ENCODE measurements at places on chromosomes 2 and 18.
A peak's percentile ranks its signal among the peaks of the same experiment; 100 is the strongest.

GRCh38 chr2:10355471-10356438 lies 53.1 kb downstream of the HPCAL1 start:
- no peak for DNase-seq

GRCh38 chr18:3520230-3521085 lies 70.5 kb downstream of the TGIF1 start:
- DNase-seq: no peak

DNA sequence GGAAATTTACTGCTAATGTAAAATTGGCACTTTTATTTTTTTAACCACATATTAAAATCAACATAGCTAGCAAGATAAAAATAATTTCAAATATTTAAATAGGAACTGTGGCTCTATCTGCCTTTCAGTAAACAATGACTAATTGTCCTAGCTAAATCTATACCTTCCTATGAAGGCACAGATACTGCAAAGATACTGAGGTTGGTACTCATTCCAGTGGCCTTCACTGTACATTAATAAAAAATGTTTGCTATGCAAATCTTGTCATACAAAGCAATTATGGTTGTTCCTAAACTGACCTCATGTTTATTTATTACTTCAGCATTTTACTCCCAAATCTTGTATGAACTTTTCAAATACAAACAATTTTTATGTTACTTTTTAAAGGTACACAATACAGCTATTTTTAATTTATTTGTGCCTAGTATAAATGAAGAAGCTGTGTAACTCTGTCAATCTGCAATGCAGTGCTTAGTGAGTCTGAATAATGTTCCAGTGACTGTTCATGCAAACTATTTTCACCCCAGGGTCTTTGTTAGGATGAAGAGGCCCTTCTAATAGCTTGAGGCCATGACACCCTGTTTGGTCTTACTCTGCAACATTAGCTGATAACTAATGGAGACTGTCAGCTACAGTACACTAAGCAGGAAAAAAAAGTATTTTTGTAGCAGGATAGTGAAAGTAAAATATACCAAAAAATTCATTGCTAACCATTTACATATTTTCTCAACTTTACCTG lies 9.3 kb upstream of the ERBB4 start:
- DNase-seq: no peak

- DNase-seq: peak; percentile 59
Measured at GRCh38 chr18:42028247-42028832, 73.3 kb downstream of the PIK3C3 start.

DNA sequence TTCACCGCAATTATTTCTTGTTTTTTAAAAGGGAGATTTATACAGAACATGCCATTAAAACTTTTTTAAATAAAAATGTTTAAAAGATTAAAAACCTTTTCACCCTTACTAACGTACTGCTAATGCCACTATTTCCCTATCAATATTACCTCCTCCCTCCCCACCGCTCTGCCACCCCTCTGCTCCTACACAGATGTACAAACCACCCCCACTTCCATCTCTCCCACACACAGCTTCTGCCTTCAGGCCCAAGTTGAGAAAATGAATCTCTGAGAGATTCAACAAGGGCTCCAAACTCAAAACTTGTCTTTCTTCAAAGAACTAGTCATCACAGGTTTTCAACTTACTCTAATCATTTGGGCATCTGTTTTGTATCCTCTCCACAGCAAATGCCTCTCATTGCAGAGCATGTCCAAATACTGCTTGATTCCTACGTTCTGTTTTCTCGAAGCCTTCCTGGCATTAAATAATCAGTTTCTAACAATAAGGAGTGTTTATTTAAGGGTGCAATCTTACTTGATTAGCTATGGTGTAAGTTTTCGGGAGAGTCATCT lies 32.1 kb downstream of the FARSB start:
- DNase-seq: no peak

DNA sequence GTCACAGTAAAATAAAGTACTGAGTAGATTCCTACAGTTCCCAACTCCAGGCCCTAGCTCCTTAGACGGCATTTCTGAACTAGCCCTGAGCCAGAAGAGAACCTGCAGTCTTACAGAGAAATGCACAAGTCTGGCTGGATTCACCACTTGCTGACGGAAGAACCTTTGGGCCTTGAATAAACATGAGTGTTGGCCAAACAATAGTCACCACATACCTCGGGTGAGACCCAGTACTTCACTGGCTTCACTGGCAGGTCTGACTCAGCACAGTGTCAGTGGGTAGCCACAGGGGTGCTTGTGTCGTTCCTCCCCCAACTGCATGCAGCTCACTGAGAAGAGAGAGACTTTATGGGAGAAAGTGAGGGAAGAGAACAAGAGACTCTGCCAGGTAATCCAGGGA lies 88.9 kb downstream of the TMEM185B start:
- DNase-seq: no peak

- no peak for DNase-seq
Measured at GRCh38 chr2:105034170-105034569, 3.7 kb upstream of the MRPS9 start.

DNA sequence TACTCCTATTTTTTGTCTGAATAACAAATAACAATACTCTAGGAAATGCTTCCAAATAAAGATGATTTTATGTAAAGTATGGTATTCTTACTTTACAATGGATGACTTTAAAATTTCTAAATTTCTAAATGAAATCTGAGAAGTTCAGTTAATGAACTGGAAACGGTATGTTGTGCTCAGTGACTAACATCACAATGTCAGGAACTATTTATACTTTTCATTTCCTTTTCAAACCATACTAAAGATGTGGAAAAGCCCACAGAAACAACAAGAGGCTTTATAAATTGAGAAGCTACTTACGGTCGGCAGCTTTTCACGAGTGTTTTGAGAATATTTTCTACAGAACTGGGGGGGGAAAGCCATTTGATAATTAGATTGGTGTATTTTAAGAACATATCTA lies 31.1 kb downstream of the PSME4 start:
- no peak for DNase-seq

- DNase-seq: no peak
Measured at GRCh38 chr2:26585100-26585499, 56.1 kb downstream of the CIB4 start.
